Gastroesophageal sphincter (tissue), 4 donors: ENCODE measurements at places on chromosomes 7 and 10. TPM values are rescaled to one million over a fixed set of nuclear protein-coding genes. Genes with fewer than 3 reads are reported as not detected.

Gene UCN3
- not detected for total RNA-seq

Gene SPDYE5
- not detected for total RNA-seq

GRCh38 chr7:135389971-135390370 is 119.9 kb downstream of the CNOT4 start:
- no peak for ATAC-seq

DNA sequence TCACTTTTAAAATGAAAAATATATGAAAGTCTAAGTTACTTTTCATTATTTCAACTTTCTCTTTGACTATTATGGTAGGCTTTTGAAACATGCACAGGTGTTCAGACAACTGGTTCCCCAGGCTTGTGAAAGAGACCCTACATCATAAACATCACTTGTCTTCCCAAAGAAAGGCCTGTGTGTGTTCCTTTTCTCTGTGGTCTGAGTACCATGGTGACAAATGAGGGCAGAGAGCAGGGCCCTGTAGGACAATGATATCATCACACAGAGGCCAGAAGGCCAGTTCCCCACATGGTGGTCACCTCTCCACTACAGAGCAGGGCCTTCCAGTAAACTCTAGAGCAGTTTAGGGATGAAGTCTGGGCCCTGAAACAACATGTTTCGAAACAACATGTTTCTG is 288.8 kb downstream of the USP6NL start:
- ATAC-seq: no peak

- ATAC-seq: no peak
Observed at GRCh38 chr7:45573661-45574415, at the start of gene ADCY1. ADCY1 (plus strand) TSS chr7:45574368; CDS start chr7:45574544, 176 bp downstream.

GRCh38 chr7:36653008-36653662 is 71.2 kb downstream of the AOAH start:
- ATAC-seq: no peak

DNA sequence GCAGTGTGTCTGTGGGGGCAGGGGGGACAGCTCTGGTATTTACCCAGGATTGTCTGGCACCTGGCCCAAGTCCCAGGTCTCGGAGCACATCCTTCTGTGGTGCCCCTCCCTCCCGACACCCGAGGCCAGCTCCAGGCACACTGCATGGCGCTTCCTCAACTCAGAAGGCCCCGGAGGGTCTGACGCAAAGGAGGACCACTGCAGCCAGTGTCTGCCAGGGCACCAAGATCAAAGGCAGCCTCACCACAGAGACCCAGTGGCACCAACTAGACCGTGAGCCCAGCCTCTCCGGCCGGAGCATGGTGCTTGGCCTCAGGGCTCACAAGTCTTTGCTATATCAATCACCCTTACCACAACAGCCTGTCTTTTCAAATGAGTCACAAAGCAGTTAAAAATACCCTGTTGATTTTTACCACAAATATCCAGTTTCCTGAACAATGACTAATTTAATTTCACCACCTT is 99.3 kb upstream of the DDC start:
- ATAC-seq: no peak

GRCh38 chr7:41855798-41856197 is 152.9 kb upstream of the INHBA start:
- no peak for ATAC-seq

- no peak for ATAC-seq
Observed at GRCh38 chr10:128095027-128095752, 31.0 kb downstream of the MKI67 start.

DNA sequence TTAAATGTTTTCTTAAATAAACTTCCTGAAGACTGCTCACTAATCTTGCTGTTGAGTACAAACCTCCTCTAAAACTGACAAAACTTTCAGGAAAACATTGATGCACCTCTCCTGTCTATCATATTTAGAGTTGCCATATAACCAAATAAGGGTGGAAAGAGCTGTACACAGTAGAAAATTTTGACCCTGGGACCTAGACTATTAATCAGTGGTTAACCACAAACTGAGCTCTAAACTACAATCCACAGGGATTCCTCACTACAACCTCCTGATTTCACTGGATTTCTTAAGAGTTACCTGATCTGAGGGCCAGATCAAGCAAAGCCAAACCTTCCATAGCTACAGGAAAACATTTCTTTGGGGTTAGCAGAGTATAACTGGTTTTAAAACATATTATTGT is 39.9 kb upstream of the WNT16 start:
- no peak for ATAC-seq

GRCh38 chr7:155469311-155470185 is 11.6 kb downstream of the EN2 start:
- no peak for ATAC-seq
